Activated CD4-positive, alpha-beta T cell treated with anti-CD3 and anti-CD28 coated beads, Interleukin-2, amount 10 ng/mL, durations not matched to agents 7 days and 5 days (primary cell): ENCODE measurements at places on chromosomes 2 and 18.

- DNase-seq, result no peak
Measured at GRCh38 chr18:11516751-11517503, 92.5 kb upstream of the SLC35G4 start.

- no peak for DNase-seq
Measured at GRCh38 chr2:127573771-127574170, 38.3 kb downstream of the MYO7B start.

DNA sequence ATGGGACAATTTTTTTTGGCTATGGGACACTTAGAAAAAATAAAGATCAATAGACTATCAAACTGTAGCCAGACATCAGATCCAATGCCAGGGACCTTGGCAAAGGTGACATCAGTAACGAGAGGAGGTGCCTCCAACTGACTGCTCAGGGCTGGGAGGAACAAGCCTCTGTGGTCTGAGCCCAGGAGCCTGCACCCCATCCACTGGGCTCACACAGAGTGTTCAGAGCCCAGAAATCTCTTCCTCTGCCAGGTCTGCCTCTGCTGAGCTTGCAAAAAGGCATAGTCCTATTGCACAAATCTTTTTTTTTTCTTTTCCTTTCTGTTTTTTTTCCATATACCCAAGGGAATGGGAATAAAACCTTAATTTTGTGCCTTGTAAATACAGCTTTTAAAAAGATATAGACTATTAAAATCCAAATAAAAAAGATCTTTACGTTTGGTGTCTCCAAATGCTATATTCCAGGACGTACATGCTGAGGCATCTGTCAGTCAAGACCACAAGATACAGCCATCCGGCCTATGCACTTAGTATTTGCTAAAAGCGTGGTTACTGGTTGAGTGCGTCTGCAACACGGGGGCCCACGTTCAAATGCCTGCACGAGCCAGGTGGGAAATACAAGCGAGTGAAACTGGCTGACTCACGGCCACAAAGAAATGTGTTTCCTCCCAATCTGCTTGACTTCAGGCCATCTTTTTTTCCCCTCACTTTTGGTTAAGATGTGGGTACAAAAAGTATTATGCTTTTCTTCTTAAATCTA is 7.8 kb upstream of the ARHGAP25 start:
- DNase-seq, result peak; percentile 88

DNA sequence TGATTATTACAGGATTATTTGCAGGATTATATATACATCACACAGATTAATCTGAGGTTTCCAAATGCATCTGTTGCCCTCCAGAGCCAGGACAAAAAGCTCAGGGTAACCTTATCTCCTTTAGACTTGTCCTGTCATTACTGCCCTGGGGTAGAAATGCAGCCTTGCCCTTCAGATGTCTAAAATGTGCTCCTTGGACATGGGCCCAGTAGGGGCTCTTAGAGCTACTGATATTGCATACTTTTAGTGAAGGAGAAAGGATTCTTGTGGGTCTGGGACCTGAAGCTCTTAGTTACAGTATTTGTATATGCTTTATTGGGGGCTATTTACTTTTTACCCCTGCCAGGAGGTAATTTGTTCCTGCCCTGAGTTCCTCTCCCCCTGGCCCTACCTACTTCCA is 56.1 kb downstream of the PRKRA start:
- no peak for DNase-seq

GRCh38 chr2:220512419-220512818 is 885.0 kb downstream of the SLC4A3 start:
- no peak for DNase-seq

- DNase-seq, result no peak
Measured at GRCh38 chr2:2933426-2933825, 444.2 kb downstream of the EIPR1 start.

GRCh38 chr2:101796825-101797600 is 99.5 kb downstream of the MAP4K4 start:
- DNase-seq, result no peak
